NCI-H1930 (cell line): ENCODE measurements at places on chromosomes 7 and 10.

GRCh38 chr7:110105307-110105706 lies 985.6 kb upstream of the LRRN3 start:
- no peak for DNase-seq

DNA sequence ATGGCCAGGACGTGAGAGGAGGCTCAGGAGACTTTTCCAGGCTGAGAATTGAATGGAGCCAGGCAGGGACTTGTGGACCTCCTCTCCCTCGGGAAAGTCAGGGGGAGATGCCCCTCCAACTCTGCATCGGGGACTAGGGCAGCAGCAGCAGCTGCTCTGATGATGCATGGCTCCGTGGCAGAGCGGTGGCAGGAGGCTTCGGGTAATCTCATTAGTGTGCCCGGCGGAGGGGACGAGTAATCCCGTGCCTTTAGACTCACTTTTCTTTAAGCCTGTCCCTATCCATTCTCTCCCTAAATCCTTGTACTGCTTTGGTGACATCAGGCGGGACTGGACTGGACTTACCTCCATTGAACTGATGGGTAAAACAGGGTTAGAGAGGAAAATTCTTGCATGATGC lies 75.1 kb downstream of the ZMIZ1 start:
- no peak for DNase-seq

GRCh38 chr10:100186253-100187212 lies 704 bp upstream of the ERLIN1 start:
- DNase-seq = no peak

GRCh38 chr10:13718820-13719219 lies 132.1 kb downstream of the PRPF18 start:
- no peak for DNase-seq

DNA sequence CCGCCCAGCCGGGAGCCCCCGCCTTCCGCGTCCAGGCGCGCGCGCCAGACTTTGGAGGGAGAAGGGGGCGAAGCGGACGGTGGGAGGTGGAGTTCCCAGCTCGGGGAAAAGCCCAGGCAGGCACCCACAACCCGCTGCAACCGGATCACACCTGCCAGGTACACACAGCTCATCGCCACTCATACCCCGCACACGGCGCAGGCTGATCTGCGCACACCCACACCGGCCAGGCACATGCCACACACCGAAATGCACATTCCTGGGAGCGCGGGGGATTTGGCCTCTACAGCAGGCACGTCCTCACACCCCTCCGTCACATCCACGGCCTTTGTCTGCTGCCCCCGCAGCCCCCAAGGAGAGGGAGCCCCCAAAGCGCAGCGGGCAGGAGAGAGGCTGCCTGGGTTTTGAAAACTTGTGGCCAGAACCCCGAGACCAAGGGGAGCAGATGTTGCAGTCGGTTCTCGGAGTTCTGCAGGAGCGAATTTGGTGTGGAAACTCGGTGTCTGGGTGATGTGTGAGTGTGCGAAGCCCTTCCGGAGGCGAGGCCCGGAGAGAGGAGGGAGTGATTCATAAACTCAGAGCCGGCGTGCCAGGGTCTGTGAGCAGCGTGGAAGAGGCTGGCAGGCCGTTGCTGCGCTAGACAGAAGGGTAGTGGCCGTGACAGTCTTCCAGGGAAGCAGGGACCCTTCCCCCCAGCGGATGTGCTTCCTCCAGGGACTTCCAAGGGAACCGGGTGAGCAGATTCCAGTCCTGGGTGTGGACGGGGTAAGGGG lies 734 bp downstream of the CHST3 start:
- no peak for DNase-seq

DNA sequence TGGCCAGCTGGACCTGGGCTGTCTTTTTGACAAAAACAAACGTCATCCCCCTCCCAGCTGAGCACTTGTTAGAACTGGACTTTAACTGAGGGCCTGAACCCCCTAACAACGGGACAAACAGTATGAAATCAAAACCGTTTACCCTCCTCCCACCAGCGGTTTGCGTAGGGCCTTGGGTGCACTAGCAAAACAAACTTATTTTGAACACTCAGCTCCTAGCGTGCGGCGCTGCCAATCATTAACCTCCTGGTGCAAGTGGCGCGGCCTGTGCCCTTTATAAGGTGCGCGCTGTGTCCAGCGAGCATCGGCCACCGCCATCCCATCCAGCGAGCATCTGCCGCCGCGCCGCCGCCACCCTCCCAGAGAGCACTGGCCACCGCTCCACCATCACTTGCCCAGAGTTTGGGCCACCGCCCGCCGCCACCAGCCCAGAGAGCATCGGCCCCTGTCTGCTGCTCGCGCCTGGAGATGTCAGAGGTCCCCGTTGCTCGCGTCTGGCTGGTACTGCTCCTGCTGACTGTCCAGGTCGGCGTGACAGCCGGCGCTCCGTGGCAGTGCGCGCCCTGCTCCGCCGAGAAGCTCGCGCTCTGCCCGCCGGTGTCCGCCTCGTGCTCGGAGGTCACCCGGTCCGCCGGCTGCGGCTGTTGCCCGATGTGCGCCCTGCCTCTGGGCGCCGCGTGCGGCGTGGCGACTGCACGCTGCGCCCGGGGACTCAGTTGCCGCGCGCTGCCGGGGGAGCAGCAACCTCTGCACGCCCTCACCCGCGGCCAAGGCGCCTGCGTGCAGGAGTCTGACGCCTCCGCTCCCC lies at the start of gene IGFBP1:
Gene IGFBP1, plus strand, starts transcription at position 304 of the 808 bp plus-strand sequence. Its CDS starts 165 bp downstream, at position 469.
- no peak for DNase-seq

DNA sequence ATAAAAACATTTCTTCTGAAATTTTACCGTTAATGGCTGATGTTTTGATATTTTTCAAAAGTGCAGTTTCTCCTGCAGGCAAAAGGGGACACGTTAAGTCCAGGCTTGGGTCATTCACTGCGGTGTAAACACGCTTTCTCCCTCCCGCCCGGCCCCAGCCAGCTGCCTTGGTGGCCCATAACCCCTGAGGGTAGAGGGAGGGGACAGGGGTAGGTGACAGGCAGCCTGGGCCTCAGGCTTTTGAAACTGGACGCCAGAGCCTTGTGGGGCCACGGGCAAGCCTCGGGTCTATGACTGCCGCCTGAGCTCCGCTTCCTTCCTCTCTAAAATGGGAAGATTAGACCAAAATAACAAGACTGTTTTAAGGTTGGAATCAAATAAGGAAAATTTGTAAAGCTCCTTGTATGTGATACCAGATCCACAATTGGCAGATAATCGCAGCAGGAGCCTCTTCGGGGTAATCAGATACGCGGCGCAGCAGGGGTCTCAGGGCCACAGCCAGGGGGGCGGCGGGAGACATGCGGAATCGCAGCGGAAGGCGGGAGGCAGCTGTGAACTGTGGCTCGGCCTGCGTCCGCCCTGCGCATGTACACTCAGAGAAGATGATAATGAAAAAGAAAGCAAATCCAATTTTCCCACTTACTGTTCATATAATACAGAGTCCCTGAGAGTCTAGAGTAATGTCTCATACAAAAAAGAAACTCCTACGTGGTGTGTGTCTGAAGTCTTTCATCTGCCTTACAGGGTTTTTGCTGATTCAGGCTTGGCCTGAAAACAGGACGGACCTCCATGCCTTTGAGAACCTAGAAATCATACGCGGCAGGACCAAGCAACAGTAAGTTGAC lies 138.3 kb downstream of the EGFR start:
- DNase-seq = no peak

DNA sequence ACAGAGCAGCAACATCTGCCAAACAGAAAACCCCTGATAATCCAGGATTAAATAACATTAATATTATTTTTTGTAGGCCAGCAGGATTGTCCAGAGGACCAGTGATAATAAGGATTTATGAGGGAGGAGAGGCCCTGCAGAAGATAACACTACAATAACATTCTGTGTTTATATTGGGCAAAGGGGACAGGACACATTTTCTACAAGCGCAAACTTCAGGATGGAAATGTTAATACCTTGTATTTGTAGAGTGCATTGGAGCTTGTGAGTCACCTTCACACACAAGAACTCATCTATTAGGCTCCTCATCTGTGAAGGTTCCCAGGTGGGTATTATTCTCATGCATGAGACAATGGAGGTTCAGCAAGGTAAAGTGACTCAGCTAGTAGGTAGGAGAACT lies 51.0 kb downstream of the BAMBI start:
- no peak for DNase-seq

DNA sequence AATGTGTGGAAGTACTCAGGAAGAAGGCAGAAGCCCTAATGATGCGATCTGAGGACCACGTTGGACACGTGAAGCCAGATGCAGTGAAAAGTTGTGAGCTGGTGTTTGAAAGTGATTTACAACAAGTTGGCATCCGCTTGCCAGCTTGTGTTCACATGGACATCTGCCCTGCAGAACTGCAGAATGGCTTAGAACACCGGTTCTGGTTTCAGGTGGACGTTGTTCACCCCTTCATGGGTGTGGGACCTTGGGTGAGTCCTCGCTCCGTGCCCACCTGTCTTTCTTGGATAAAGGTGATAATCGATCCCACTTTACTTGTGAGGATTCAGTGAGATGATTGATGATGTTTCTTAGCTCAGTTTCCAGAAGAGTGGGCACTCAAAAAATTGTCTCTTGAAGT lies 53.8 kb downstream of the CAMK1D start:
- no peak for DNase-seq

GRCh38 chr7:16026253-16027020 lies 340.0 kb upstream of the MEOX2 start:
- no peak for DNase-seq

GRCh38 chr7:142150869-142151268 lies 39.4 kb downstream of the MGAM2 start:
- no peak for DNase-seq

DNA sequence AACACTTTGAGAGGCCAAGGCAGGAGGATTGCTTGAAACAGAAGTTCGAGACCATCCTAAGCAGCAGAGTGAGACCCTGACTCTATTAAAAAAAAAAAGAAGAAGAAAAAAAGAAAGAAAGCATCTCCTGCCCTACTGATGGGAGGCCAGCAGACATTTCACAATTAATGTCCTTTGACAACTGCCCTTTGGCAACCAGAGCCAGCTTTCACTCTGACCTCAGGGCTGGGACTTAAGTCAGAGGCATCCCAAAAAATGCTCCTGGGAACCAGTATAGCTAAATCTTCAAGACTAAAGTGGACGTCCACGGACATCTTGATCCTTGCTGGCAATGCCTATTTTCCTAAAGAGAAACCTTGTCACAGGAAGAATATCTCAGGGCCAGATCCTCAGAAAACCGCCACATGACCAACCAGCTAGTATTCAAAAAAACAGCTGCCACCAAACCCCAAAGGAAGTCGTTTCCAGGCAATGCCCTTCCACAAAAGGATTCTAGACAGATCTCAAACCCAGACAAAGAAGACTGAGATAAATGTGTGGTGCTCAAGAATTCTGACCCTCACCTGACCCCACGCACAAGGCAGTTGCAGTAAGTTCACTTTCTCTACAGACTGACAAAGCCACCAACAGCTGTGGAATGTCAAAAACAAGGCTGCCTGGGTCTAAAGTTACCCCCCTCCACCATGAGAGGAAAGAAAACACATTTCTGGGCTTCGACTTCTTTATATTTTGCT lies 18.4 kb downstream of the GFRA1 start:
- DNase-seq = no peak

DNA sequence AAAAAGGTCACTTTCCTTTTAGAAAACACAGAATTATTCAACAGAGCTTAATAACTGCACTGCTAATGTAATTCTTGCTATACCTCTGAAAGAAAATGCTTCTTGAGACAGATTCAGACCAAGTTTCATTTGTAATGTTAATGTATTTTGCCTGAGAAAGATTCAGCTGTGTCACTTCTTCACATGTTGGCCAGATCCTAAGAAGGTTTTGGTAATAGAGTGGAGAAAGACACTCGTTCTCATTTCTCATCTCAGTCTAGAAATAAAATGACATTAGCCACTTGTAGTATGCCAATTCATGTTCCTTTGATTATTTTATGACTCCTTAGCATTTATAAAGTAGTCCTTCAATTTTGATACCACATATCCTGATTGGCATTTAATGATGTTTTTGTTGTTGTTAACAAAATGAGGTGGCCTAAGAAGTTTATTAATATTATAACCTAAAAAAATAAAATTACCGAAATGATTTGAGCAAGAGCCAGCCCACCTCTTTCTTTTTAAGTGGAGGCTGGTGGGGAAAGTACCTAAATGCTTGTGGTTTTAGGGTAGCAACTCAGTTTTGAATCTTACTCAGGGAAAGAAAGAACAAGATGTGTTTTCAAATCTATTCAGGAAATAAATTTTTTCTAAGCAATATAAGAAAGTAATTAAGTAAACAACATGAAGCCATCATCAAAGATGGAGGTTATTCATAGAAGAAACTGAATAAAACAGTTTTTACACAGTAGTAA lies 16.4 kb upstream of the ELAPOR2 start:
- DNase-seq = no peak

DNA sequence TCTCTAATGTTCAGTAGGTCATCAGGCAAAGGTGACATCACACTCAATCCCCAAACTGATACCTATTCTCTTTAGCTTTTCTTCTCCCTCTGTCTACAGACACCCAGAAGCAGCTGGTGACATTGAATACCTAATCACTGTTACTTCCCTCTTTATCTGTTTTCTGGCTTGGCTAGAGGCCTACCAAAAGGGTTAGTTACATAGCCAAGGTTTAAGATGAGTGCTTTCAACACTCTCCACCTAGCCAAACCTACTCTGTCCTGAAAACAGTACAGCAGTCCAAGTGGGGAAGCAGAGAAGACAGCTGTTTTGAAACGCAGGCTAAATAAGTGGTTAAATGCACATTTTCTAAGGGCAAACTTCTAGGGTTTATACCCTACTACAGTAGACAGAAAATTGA lies 39.4 kb downstream of the CCNJ start:
- no peak for DNase-seq

DNA sequence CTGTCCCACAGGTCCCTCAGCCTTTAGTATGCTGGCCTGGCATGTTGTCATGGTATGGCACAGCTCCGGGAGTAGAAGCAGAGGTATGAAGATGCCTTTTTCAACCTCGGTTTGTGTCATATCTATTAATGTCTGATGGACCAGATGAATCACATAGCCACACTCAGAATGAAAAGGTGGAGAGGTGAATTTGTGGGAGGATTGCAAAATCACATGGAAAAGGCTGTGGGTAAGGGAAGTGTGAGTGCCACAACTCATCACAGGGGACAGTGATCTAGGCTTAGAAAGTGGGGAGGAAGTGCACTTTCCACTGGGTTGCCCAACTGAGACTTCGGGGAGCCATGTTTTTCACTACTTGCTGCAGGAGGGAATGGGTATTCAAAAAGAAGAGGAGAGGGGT lies 190.7 kb downstream of the WDR11 start:
- DNase-seq = no peak

DNA sequence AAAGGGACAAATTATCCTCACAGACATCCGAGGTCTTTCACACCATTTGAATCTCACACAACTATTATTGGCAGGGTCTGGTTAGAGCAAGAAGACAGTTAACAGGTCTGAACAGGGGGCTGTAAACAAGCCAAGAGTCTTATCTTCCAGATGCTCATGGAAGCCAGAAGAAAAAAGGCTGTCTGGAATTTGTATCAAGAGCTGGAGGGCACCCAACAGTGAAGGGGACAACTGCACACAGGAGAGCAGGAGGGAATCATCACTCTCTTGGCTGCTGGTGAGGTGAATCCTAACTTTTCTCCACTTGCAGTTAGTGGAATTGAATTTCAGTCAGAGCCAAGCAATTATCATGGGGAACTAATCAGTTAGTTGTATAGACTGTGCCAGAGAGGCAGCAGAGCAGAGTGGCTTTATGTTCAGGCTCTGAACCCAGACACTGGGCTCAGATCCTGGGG lies 880.2 kb upstream of the AUTS2 start:
- DNase-seq = no peak

- no peak for DNase-seq
Observed at GRCh38 chr7:91140286-91140685, 123.9 kb upstream of the FZD1 start.

- no peak for DNase-seq
Observed at GRCh38 chr7:6451224-6451705, 3.5 kb upstream of the DAGLB start.

GRCh38 chr10:124470544-124471434 lies 9.2 kb downstream of the LHPP start:
- no peak for DNase-seq

GRCh38 chr10:72825163-72825562 lies 68.4 kb upstream of the OIT3 start:
- no peak for DNase-seq
